ENCODE measurements at places on chromosomes 5 and 9.

GRCh38 chr9:74245866-74246497, 251.2 kb upstream of the RORB start:
- DNase-seq: no peak

DNA sequence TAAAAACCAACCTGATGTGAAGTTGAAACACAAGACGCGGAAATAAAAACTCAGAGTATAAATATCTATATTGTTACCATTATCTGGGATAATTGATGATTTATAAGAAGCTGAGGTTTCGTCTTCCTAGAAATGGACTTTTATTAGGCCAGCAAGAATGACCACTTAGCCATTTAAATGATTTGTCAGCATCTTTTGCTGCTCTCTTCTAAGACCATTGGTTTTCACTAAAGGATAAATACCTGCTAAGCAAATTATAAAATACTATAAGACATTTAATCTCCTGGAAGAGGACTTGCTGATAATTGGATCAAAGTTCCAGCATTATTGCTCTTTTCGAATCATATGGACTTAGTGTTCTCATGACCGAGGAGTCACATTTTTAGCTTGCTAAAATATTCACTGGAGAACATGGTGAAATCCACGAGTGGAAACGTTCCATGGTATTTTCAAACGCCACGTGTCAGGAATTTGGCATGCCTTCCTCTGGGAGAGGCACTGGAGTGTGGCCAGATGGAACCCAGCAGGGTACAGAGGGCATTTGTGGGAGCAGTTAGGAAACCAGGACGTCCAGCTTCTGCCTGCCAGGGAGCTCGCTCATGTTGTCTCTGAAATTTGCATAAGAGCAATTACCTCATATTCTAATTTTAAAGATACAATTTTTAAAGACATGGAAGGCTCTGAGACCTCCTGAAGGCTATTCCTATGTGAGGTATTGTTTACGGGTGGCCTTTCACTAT, 43.1 kb downstream of the TNFAIP8 start:
- no peak for DNase-seq

- DNase-seq: no peak
Measured at GRCh38 chr5:132896685-132897084, 23.2 kb downstream of the LEAP2 start.

DNA sequence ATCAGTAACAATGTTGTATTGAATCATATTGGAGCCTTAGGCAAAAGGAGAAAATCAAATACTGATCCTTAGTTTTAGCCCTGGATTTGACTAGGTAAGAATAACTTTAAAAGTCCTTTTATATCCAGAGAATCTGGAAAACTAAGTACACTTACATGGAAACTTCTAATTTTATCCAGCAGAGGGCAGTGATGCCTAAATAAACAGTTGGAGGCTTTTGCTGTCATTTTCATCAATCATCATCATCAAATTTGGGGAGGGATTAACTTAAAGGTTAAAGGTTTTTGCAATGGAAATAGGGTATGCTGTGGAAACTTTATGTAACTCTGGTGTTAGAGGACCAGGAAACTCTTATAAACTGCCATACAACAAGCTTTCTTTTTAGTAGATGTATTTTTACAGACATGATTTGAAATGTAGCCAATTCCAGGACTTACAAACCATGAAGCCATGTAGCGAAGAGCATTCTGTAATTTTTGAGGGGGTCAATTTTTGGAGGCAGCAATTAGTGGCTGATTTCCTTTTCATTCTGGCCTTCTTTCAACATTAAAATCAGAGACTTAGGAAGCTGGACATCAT, 112.7 kb downstream of the OSTF1 start:
- no peak for DNase-seq

DNA sequence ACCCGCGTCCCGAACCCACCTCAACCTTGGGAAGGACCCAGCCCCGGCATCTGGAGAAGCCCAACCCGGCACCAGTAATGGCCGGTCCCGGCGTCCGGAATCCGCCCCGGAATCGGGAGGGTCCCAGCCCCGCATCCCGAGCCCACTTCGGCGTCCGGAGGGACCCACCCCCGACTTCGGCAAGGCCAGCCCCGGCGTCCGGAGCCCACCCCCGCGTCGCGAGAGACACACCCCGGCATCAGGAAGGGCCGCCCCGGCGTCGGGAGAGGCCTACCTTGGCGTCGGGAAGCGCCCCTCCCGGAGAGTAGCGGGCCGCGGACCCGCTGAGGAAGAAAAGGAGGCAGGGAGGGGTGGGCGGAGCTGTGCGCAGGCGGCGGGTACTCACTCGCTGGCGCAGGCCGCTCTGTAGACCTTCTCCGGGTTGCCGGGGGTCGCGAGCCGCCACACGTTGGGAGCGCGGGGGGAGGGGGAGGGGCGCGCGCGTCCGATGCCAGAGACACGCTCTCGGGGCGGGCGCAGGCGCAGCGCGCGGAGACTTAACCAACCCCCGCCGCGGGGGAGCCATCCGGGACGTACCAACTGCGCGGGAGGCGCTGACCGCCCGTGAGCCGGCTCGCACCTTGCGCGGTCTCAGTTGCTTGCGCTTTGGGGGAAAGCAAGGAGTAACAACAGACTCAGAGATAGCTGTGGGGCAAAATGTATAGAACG, at the start of gene UIMC1:
TSS of gene UIMC1 (minus strand) at position 515 of the 708 bp plus-strand sequence. CDS start 24,164 bp downstream, outside the sequence.
- DNase-seq: peak; percentile 84

DNA sequence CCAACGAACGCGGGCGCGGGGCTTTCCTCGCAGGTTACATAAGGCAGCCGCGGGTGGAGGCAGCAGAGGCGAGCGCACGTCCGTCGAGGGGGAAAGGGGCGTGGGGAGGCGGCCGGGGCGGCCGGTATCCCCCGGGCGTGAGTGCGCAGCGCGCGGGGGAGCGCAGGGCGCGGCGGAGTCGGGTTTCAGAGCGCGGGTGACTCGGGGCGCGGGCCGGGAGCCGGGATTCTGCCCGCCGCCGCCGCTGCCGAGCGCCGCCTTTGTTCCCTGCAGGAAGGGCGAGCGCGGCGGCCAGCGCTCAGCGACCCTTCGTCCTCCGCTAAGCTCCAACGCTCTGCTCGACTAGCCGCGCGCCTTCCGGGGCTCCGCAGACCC, at the start of gene COL15A1:
TSS of gene COL15A1 (plus strand) at position 226 of the 375 bp plus-strand sequence. CDS start 155 bp downstream, outside the sequence.
- no peak for DNase-seq

DNA sequence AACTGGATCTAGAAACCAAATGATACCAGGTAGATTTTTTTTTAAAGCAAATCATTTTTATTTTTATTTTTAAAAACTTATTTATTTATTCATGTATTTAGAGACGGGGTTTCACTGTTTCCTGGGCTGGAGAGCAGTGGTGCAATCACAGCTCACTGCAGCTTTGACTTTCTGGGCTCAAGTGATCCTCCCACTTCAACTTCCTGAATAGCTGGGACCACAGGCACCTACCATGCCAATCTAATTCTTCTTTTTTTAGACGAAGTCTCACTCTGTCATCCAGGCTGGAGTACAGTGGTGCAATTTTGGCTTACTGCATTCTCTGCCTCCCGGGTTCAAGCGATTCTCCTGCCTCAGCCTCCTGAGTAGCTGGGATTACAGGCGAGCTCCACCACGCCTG, 41.3 kb upstream of the CDK20 start:
- DNase-seq: no peak

DNA sequence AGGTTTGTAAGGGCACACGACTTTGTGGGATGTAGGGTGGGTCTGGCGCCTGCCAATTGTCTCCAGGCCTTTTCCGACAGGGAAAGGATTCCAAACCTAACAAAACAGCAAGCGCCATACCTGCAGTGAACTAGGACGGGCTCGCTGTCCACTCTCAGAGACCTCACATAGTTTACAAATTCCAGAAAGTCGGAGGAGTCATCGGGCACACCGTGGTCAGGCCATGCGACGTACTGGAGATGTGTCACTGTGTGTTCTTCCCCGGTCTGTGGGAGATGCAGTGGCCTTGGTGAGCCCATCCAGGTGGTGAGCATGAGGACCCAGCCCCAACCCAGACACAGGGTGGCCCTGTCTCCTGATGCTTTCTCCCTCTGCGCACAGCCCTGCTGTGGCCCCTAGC, 61.3 kb upstream of the EPB41L4B start:
- no peak for DNase-seq

All from activated CD4-positive, CD25-positive, alpha-beta regulatory T cell (primary cell).